ENCODE measurements at places on chromosomes 6 and 20.

DNA sequence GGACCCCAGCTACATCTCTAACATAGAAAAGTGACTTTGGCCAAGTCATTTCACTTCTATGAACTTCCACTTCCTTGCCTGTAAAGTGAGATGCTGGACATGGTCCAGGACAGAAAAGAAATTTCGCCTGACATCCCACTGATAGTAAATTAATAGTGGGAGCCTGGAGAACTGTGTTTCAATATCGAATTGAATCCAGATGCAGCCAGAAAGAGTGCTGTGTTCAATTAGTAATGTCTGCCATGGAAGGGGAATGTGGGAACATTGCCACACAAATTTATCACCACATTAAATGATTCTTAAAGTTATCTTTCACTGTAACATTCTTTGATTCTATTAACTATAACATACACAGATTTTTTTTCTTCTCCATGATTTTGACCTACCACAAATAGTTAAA, 255.0 kb downstream of the HACE1 start:
- DNase-seq: no peak

DNA sequence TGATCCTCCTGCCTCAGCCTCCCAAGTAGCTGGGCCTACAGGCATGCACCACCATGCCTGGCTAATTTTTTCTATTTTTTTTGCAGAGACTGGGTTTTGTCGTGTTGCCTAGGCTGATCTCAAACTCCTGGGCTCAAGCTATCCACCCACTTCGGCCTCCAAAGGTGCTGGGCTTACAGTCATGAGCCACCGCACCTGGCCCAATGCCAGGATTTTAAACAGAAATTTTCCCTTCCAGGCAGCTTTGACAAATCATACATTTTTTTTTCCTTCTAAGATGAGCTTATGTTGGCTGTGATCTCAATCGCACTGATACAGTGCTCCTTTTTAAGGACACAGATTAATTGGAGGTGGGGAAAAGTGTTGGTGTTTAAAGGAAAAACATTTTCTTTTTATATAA, 73.2 kb upstream of the CD2AP start:
- DNase-seq: no peak

- DNase-seq: no peak
These were observed 16.4 kb downstream of the NFATC2 start for GRCh38 chr20:51526106-51526470.

GRCh38 chr20:63366390-63367365, 5.5 kb upstream of the CHRNA4 start:
- DNase-seq: no peak

- no peak for DNase-seq
These were observed 5.9 kb downstream of the NKX2-4 start for GRCh38 chr20:21391185-21391971.

GRCh38 chr20:21920211-21920610, 214.7 kb downstream of the PAX1 start:
- no peak for DNase-seq

- DNase-seq: no peak
These were observed 48.3 kb downstream of the TRERF1 start for GRCh38 chr6:42403421-42403820.

DNA sequence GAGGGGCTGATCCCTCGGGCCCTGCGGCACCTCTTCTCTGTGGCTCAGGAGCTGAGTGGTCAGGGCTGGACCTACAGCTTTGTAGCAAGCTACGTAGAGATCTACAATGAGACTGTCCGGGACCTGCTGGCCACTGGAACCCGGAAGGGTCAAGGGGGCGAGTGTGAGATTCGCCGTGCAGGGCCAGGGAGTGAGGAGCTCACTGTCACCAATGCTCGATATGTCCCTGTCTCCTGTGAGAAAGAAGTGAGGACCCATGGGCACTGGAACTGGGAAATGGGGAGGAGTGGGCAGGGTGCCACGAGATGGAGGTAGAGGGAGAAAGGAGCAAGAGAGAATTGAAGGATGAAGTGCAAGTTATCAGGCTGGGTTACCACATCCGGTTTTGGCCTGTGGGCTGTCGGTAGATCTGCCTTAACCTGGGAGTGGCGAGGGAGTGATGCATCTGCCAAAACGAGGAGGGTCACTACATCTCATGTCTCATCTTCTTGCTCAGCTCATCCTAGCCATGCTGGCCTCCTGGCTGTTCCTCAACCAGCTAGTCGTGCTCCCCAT, 5.4 kb upstream of the PHF1 start:
- no peak for DNase-seq

GRCh38 chr20:19501476-19502115, 256.5 kb upstream of the RIN2 start:
- DNase-seq: no peak

- DNase-seq: no peak
These were observed 41.3 kb upstream of the GMPR start for GRCh38 chr6:16196984-16197546.

DNA sequence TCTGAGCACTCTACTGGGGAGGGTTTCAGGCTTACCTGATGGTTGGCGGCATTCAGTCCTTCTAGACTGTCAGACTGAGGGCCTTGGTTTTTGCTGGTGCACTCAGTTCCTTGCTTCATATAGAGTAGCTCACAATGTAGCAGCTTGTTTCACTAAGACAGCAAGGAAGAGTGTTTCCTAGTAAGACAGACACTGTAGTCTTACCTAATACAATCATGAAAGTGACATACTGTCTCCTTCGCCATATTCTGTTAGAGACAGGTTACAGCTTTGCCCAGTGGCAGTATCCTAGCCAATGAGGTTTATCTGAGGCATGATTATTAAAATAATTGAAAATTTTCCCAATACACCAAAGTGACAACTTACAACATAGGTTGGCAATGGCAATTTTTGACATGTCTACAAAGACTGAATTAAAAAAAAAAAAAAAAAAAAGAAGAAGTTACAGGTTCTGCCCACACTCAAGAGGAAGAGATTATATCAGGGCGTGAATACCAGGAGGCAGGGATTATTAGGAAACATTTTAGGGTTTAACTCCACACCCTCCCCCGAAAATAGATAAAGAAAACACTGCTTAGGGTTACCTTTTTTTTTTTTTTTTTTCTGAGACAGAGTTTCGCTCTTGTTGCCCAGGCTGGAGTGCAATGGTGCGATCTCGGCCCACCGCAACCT, 66.8 kb downstream of the SCAND1 start:
- DNase-seq: no peak

DNA sequence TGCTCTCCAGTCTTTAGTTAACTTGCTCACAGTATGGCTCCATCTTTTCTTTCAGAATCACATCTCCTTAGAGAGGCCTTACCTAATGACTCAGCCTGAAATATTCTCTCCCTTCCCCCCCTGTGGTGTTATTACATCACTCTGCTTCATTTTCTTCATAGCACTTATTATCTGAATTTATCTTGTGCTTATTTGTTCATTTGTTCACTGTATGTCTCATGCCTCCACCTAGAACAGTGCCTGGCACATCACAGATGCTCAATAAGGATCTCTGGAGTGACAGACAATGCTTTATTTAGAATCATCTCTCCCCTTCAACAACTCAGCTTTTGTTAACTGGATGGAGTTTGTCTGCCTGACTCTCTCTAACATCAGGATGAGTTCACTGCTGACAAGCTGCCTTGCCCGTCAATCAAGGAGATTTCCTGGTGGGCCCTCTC, 96.6 kb upstream of the MAN1A1 start:
- no peak for DNase-seq

DNA sequence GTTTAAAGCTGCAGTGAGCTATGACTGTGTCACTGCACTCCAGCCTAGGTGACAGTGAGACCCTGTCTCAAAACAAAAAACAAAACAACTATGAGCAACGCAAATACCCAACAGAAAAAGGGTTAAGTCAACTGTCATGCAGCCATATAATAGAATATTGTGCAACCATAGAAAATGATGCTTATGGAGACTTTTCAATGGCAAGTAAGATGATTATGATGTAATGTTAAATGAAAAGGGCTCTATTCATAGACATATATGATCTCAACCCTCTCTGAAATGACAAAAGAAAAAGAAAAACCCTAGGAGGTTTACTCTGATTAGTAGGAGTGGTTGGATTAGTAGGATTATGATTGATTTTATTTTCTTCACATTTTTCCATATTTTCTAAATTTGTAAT, 41.3 kb upstream of the TBC1D7 start:
- no peak for DNase-seq

GRCh38 chr6:114007516-114007915, 36.6 kb upstream of the HDAC2 start:
- DNase-seq: no peak

GRCh38 chr6:53651205-53651763, 14.3 kb downstream of the KLHL31 start:
- peak; percentile 75 for DNase-seq

DNA sequence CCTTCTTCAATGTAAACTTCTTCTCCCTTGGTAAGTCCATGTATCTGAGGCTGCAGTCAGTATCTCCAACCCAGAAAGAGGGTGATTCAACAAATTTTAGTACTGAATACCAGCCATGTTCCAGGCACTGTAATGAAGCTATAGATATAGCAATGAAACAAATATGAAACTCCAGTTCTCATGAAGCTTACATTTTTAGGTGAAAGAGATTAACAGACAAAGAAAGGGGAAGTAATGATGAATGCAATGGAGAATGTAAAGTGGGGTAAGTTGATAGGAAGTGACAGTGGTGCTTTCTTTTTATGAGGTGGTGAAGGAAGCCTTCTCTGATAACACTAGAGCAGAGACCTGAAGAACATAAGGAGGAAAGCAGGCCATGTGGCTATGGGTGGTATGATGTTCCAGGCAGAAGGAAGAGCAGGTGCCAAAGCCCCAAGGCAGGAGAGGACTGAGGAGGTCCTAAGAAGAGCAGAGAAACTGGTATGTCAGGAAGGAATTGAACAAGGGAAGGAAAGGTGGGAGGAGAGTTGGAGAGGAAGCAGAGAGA, 143.6 kb downstream of the TFAP2B start:
- no peak for DNase-seq

DNA sequence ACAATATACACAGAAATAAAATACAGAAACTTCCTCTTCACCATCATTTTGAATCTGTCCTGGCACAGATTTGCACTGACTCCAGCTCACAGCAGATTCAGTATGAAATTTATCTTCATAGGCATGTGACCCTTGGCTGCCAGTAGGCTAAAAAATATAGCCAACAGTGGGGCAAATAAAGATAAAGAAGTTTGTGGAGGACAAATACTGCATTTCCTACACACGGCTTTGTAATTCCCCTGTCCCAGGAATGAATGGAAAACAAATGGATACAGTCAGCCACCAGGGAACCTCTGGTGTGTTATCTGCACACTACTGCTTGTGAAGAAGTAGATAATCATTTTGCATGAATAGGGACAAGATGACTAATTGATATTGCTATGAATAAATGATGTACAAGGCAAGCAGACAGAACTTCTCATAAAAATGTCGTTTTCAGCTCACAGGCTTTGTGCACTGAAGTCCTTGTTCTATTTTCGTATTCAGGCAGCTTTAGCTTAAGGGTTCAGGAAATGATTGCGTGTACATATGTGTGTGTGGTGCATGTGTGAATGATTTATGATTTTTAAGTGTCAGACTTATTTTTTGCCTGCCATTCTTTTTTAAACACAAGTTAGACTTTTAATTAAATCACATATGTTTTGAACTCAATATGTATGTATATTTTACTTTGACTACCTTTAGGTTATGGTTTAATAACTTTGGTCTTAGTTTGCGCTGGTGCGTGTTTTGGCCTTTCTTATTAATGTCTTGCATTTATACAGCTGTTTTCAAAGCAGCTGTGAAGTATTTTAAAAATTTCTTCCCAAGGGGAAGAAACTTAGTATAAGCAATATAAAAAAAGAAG, 543.8 kb upstream of the JAG1 start:
- DNase-seq: no peak

DNA sequence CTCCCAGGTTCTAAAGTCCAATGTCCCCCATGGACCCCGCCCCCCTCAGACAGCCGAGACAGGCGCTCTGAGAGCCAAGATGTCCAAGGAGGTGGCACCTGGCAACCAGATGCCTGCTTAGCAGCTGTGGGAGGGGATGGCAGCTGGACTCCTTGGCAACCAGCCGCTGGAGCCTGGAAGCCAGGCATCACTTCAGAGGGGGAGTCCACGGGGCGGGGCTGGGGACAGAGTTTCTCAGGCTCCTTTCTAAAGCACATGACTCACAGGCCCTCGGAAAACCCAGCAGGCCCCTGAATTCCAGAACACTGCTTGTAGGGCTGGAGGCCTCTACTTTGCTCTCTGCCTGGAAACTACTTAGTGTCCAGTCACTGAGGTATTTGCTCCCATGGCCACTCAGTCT, 51.5 kb downstream of the PREX1 start:
- no peak for DNase-seq

- no peak for DNase-seq
These were observed 35.4 kb downstream of the CEP250 start for GRCh38 chr20:35490736-35491181.

DNA sequence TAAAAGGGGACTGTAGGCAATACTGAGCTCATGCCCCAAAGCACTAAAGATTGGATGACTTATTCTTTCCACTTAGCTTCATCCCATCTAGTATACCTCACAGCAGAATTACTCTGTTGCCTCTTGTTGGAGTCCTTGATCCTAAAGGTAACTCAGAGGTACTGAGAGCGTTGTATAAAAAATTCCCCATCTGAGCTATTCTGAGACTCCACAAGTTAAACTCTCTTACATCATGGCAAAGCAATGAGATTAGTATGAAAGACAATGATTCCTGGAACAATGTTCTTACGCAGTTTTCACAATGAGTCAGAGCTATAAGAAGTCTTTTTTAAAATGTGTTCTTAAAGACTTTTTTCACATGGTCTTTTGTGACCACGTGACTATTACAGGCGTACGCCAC, 370.1 kb downstream of the ADGRB3 start:
- DNase-seq: no peak

DNA sequence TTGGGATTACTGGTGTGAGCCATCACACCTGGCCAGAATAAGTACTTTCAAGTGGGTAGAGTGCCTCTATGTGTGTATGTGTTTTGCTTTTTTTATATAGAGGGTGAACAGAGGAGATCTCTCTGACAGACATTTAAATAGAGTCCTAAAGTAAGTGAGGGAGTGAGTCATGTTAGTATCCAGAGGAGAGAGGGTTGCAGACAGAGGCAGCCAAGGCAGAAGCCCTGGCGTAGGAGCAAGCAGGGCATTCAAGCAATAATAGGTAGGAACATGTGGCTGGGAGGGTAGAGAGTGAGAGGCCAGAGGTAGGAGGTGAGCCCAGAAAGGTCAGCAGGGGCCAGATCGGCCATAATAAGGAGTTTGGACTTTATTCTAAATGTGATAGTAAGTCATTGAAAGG, 48.9 kb downstream of the PHF20 start:
- DNase-seq: no peak

DNA sequence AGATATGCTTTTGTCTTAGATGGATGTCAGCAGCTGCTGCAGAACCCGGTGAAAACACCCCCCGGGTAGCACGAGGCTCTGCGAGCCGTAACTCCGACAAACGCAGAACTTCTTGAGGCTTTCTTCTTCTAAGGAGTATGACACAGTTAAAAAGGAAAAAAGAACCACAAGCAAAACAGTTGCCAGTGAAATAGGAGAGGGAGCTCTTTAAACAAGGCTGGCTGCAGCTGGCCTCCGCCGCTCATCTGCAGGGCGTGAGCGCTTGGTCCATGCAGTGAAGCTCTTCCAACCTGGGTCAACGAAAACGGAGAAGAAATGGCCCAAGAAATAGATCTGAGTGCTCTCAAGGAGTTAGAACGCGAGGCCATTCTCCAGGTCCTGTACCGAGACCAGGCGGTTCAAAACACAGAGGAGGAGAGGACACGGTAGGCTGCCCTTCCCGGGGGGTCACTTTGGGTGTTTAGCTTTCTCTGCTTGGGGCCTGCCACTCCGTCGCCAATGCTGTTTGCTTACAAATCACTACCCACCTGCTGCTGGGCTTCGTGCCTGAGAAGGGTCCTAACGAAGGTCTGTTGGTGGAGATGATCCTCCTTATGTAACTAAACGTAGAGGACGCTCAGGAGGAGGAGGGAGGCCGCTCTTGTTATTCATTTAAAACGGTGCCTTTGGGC, 13.2 kb downstream of the SYTL3 start:
- DNase-seq: peak; percentile 69

Data from SHP77 treated with DMSO at 0.1 percent for 48 hours (cell line).